ENCODE measurements at places on chromosomes 5 and 9. TPM values are rescaled to one million over a fixed set of nuclear protein-coding genes. Genes with fewer than 3 reads are reported as not detected.

Gene IL3
- polyA plus RNA-seq, result not detected

Gene UBE2QL1
- 1.4 TPM for polyA plus RNA-seq

Gene PCAT7
- 1.3 TPM for polyA plus RNA-seq

Gene SLC1A3
- polyA plus RNA-seq, result 14.3 TPM

Gene LPCAT1
- polyA plus RNA-seq, result 37.9 TPM

DNA sequence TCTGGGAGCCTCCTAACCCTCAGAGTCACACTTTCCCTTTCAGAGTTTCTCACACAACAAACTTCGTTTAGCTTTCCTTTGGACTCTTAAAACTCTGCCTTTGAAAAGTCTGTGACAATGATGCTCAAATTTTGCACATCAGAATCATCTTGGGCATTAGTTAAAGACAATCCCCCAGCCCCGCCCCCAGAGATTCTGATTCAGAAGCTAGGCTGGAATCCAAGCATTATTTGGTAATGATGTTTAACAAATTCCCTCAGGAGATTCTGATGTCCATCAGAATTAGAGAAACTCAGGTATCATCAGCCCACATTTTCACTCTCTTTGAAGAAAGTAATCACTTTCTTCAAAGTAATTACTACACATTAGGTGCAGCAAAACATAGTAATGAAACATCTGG, 9.6 kb upstream of the PLPP1 start:
- DNase-seq, result no peak

GRCh38 chr5:172455511-172456061, 1.3 kb upstream of the SH3PXD2B start:
- DNase-seq, result no peak

DNA sequence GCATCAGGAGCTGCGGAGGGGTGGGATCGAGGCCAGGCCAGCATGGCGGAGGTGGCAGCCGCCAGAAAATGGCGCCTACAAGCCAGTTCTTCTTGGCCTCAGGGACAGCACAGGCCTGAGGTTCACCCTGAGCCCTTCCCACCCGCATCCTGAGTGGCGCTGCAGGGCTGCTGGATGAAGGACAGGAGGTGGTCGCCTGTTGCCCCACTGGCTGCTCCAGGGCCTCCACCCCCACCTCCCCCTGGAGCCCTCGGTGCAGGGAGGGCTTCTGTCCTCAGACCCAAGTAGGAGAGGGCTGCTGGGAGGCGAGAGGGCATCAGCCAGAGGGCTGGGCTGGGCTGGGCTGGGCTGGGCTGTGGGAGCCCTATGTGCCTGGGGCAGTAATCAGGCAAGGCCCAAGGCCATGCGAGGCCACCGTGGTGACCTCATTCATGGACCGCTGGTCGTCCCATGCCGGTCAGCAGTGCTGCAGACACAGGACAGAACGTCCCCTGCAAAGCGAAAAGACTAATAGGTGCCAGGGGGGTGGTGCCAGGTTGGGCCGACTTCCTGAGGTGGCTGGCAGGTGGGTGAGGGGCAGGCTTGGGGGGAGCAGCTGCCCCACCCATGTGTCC, 13.8 kb downstream of the GPSM1 start:
- no peak for DNase-seq

GRCh38 chr5:66454186-66455078, 141.8 kb upstream of the MAST4 start:
- DNase-seq, result no peak

- DNase-seq, result no peak
These were observed 2.9 kb upstream of the CCDC192 start for GRCh38 chr5:127700237-127700766.

DNA sequence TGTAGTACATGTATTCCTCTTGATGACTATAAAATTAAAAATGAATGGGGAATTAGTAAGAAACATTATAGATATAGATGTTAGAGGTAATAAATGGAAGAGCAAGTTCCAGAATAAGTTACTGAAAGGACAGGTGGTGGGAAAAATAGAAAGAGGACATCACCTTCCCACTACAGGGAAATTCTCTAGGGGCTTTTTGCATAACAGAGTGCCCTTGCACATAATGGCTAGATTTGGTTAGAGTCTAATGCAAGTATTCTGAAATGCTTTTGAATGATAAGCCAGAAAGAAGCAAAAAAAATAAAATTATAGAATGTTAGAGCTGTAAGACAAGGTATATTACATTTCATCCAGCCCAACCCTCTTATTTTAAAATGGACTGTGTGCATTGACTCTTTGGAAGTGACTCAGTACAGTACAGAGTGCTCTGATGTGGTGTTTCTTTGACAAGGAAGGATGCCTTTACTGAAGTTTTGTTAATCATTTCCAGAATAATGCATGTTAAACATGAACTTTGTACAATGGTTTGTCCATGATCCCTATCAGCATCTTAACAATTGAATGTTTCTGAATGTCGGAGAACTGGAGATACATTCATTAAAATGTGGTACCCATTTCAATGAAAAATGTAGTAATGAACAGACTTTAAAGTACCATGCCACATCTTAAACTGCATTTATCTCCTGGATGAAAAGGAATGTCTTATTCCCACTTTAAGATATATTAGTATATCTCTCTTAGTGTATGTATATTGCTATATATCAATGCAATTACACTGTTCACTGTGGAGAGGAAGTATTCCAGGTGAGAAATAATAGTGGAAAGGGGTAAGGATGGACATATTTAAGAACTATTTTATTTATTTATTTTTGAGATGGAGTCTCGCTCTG, 391.1 kb downstream of the ADGRV1 start:
- DNase-seq, result no peak

DNA sequence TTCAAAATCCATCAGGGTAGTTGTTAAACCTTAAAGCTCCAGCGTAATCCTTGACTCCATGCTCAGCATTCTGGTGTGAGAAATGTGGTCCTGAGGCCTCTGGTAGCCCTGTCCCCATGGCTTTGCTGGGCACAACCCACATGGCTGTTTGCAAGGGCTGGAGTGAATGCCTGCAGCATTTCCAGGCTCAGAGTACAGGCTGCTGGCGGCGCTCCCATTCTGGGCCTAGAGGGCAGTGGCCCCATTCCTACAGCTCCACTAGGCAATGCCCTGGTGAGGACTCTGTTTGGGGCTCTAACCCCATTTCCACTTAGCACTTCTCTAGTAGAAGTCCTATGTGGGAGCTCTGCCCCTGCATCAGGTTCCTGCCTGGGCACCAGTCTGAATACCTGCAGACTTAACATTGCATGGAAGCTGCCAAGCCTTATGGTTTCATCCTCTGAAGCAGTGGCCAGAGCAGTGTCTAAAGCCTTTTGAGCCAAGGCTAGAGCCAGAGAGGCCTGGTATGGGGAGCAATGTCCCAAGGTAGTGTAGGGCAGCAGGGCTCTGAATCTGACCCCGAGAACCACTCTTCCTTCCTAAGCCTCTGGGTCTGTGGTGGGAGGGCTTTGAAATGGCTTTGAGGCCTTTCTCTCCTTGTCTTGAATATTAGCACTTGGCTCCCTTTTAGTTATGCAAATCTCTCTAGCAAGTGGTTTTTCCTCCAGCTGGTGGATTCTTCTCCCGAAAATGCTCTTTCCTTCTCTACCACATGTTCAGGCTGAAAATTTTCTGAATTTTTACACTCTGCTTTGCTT, 5.8 kb upstream of the ALDH1A1 start:
- DNase-seq, result no peak

DNA sequence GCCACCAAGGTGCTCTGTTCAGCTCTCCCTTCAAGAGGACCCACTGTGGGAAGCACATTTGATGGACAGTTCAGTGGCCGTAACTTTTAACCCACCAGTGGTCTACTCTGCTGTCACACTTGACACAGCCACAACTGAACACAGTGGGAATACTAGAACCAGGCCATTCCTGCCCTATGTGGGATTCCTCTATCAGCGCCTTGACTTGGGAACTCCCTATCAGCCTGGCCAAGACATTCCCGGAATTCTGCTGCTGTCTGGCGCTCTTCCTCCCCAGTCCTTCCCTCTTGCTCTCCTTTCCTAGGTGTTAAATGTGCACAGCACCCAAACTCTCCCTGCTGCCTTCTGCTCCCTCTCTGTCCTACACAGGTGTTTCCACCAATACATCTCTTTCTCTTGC, 23.1 kb upstream of the SH3PXD2B start:
- DNase-seq, result no peak

DNA sequence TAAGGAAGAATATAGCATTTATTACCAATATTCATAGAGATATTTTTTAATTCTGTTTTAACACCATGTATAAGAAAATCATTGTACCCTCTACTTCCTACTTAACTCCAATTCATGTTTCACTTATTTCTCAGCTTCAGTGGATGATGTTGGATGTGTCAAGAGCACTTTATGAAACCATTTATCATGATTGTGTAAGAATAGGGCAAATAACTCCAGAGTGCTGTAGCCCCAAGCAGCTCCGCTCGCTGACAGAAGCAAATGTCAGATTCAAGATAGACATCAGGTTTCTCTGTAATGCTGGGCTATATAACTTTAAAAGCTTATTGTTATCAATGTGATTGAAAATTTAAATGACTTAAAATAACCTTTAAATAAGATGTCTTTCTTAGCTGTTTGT, 50.4 kb downstream of the MAST4 start:
- DNase-seq, result no peak

DNA sequence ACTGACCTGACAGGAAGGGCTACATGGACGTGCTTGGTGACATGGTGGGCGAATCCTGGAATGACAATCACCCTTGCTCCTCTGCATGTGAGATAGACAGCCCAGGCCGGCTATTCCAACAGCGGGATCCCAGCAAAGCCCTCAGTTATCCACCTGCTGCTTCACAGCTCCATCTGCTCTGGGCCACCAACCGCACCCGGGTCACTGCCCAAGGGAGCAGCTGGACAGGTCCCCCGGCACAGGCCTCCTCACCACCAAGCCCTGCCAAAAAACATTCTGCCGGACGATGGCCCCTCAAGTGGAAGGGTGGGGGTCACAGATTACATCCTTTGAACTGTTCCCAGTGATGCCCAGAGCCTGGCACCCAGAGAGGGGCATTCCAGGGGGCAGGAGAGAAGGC, 39.6 kb downstream of the STK10 start:
- no peak for DNase-seq

GRCh38 chr5:148492351-148492750, 108.6 kb downstream of the FBXO38 start:
- no peak for DNase-seq

DNA sequence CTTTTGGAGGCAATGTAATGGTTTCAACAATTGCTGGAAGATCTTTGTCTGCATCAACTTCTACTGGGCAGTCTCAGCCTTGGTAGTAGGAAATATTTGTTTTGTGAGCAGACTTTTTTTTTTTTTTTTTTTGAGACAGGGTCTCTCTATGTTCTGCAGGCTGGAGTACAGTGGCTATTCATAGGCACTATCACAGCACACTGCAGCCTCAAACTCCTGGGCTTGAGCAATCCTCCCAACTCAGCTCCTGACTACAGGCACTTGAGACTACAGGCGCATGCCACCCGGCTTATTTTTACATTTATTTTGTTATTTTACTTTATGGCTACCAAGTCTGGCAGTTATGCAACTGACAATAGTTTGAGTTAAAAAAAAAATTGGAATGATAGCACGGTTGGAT, 187.3 kb downstream of the SNX18 start:
- DNase-seq, result no peak

- no peak for DNase-seq
These were observed 147.6 kb upstream of the SPRY4 start for GRCh38 chr5:142472306-142472951.

DNA sequence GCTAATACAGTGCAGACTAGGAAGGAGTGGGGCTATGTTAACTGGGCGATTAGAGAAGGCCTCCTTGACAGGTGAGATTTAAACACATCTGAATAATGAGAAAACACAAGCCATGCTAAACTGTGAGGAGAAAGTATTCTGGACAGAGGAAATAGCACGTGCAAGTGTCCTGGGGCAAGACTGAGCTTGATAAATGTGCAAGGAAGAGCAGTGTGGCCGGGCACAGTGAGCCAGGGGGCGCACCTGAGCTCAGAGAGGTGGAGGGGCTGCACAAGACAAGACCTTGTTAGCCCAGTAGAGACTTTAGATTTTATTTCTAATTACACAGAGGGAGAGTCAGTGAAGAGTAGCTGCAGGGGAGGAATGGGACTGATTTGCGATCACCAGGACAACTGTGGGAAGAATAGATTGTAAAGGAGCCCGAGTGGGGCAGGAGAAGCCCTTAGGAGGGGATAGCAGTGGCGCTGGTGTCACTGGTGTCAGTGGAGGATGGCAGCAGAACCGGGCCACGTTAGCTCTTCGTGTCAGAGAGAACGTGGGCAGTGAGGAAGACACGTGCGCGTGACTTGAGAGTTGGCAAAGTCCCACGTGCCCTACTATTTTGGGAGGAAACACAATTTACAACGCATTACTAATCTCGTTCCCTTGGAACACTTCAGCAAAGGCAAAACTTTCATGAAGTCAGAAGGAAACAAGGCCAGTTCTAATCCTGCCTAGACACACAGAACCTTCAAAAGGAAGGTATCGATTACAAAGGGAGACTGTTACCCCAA, 17.9 kb upstream of the C5orf47 start:
- DNase-seq, result no peak
